ENCODE measurements at places on chromosomes 12 and 14.

- no peak for DNase-seq
Measured at GRCh38 chr12:44227616-44228015, 391.7 kb downstream of the TMEM117 start.

- no peak for DNase-seq
Measured at GRCh38 chr14:91341334-91341733, 76.3 kb downstream of the CCDC88C start.

GRCh38 chr14:101808020-101808641 lies 46.6 kb downstream of the PPP2R5C start:
- no peak for DNase-seq

DNA sequence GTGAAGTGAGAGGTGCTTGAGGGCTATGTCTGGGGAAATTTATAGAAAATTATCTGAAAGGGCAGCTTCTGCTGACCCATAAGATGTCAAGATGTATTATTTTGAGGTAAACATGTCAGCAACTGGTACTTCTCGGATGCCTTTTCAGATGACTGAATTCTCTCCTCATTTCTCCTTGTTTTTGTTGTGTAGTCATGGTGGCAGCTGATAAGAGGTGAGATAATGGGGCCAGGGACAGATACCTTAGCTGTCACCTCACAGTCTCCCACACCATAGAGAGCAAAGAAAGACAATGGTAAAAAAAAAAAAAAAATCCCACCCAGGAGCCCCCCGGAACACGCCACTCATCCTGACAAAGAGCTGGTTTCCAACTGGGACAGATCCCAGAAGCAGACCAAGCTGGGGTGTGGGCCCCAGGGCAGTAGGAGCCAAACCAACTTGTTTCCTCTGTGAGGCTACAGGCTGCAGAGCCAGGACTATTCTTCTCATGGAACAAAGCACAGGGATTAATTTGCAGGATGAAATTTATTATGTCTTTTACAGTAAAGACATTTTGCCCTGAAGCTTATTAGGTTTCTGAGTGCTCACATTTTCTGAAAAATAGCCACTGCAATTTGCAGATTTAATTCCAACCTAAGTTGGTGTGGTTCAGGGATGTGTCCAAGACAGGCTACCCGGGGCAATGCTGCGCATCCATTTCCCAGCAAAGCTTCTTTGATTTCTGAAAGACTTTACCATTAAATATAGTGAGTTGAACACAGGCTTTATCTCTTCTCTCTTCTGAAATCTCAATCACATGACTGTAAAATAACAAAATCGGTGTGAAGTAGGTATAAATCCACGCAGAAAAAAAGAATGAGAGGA lies 52.2 kb downstream of the NDUFA12 start:
- DNase-seq = no peak

DNA sequence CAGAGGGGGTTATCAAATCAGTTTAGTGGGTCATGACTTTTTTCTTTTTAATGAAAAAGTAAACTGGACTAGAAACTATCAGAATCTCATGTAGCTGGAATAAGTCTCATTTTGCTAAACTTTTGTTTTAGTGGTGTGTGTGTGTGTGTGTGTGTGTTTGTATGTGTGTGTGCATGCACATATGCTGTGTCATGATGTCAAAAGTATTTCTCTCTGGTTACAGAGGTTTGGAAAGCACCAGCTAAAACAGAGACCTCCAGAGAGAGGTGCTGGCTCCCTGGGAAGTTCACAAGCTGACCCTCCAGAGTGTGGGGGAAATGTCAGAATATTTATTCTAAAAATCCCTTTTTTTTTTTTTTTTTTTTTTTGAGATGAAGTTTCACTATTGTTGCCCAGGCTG lies 114.7 kb downstream of the LGMN start:
- DNase-seq = no peak

DNA sequence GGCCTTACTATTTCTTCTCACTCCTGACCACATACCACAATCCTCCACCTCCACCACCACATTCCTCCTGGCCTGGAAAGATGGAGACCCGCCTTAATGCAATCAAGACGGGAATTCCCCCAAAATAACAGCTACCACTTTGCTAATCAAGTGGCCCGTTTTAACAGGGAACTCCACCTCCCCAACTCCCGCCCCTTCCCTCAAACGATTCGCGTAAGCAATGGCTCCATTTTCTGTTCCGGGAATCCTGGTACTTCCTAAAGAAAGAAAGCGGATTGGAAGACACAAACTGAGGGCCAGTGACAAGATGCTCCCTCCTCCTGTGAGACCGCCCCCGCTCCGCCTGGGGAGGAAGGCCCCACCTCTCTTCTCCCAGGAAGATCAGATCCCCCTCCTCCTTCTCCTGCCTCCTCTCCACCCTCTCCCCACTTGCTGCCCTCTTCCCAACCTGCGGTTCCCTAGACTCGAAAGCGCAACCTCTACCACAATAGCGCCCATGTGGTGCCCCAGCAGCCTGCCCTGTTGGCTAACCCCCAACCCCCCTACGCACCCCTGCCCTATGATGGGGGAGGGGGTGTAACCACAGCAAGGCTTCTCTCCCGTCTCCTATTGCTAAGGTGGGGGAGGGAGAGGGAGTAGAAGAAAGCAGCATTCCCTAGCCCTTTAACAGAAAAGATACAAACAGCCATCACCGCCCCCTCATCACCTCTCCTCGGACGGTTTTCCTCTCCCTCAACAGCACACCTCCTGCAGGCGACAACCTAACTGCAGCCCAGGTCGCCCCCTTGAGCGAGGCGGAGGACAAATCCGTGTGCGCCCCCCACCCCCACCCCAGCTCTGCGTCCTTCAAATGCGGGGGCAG lies 777 bp downstream of the ARF3 start:
- DNase-seq = no peak

DNA sequence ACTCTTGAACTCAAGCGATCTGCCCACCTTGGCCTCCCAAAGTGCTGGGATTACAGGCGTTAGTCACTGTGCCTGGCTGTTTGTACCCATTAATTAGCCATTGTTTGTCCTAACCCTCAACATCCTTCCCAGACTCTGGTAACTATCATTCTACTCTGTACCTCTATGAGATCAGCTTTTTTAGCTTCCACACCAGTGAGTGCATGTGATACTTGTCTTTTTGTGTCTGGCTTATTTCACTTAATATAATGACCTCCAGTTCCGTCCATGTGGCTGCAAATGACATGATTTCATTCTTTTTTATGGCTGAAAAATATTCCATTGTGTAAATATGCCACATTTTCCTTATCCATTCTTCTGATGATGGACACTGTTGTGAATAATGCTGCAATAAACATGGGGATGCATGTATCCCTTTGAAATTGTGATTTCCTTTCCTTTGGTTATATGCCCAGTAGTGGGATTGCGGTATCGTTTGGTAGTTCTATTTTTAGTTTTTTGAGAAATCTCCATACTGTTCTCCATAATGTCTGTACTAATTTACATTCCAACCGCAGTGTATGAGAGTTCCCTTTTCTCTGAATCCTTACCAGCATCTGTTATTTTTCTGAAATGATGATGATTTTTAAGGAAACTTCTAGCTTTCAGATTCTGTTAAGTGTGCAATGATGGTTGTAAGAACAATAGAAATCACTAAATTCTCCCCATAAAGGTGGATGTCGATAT lies 6.7 kb upstream of the PPP4R3A start:
- DNase-seq = no peak

- DNase-seq = peak; percentile 14
Measured at GRCh38 chr14:102323102-102323501, 3.6 kb downstream of the ZNF839 start.

- no peak for DNase-seq
Measured at GRCh38 chr14:99402950-99403349, 77.7 kb downstream of the SETD3 start.

- DNase-seq = no peak
Measured at GRCh38 chr12:4569261-4569660, 7.3 kb downstream of the DYRK4 start.

GRCh38 chr12:119998471-119999245 lies 9.6 kb downstream of the BICDL1 start:
- no peak for DNase-seq

DNA sequence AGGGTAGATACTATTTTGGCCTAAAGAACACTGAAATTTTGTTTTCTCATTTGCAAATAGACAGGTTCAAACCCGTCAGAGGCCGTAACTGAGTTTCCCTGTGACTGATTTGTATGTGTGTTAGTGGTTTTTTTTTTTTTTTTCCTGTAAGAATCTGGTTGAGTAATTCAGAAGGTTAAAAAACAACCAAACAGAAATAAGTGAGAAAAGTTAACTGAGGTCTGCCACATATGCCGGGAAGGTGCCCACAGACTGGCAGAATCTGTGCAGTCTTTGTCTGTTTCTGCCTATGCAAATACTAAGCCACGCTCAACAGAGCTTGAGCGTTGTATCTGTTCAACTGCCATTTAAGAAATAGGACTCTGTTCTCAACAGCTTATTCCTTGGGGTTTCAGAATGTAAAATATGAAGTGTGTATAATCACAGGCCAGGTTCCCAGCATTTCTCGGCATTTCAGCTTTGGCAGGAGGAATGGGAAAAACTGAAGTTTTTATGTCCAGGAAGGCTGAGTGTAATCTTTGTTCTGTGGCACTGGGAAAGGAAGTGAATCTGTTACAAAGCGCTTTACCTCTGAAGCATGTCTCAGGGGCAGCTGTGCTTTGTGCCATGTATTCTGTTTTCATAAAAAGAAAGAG lies 181.9 kb downstream of the PRKCH start:
- DNase-seq = peak; percentile 78

- DNase-seq = no peak
Measured at GRCh38 chr14:76640923-76641395, 120.3 kb upstream of the VASH1 start.

DNA sequence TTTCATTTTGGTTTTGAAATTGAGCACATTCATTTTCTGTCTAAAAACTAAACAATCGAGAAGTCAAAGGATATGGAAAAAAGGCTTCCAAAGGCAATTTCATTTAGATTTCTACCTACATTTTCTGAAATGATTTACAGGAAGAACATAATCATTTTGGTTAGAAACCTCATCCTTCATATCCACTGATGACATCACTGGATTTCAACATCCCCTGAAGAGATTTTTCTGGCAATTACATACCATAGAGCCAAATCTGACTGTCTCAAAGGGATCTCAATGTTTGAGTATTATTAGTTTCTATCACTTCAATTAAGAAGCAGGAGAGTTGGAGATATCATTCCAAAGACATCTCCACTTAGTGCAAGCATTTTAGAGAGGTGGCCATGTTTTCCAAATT lies 137.8 kb downstream of the TTC7B start:
- DNase-seq = no peak

GRCh38 chr12:25725470-25725869 lies 172.4 kb upstream of the LMNTD1 start:
- no peak for DNase-seq

GRCh38 chr12:16012117-16012516 lies 101.0 kb downstream of the DERA start:
- DNase-seq = no peak

- DNase-seq = peak; percentile 90
Measured at GRCh38 chr12:6944381-6945186, 762 bp downstream of the C12orf57 start.

GRCh38 chr14:53016491-53016890 lies 65.6 kb upstream of the FERMT2 start:
- no peak for DNase-seq

GRCh38 chr12:91744597-91744996 lies 401.0 kb downstream of the BTG1 start:
- no peak for DNase-seq
